ENCODE measurements at places on chromosomes 5 and 9.
A peak's percentile ranks its signal among the peaks of the same experiment; 100 is the strongest.

- DNase-seq, result no peak
These were observed 7.1 kb upstream of the OR5C1 start for GRCh38 chr9:122781671-122782070.

DNA sequence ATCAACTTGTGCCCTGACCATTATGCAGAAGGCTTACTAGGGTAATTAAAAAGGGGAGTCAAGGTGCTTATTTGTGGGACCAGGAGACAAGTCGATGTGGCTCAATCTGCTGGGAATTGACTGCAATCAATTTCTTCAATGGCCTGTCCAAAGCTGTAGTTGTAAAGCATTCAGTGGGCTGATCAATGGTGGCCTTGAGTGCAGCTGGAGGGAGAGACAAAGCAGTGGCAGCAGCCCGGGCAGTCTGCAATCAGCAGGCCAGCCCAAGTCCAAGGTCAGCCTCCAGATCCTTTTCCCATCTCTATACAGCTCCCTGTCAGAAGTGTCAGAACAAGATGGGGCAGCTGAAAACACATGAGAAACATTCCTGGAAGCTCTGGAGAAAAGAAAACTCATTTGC lies 51.0 kb upstream of the BRINP1 start:
- DNase-seq, result no peak

- peak; percentile 28 for DNase-seq
These were observed 6.8 kb upstream of the SUSD3 start for GRCh38 chr9:93051680-93052089.

DNA sequence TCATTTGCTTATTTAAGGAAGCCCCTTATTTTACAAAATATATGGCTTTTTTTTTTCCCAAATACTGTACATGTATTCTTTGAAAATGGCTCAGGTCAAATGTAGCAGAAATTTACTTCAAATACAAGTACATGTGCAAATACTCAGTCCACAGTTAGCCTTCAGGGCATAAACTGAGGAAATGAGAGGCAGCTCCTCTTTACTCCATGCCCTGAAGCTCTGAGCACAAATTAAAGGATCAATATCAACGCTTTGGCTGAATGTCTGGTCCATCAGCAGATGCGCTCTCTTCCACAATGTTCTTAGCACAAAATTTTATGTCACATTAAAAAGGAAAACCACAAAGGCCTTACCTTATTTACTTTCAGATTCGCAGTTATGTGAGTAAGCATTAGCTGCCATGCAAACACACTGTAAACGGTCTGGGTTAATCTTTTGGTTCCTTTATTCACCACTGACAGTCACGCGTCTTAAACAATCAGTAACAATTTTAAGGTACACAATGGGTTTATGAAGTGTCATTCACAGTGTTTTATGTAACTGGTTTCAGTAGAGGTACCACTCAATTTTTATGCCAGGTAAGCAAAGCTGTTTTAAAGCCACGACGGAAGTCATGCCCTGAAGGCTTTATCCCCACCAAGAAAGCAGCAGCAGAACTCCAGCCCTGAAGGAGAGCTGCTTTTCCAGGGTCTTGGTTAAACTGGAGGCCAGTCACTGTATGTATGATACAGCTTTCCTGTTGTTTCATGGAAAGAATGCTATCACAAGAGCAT lies 103.4 kb downstream of the OTULIN start:
- no peak for DNase-seq

GRCh38 chr5:132183723-132184122 lies 43.9 kb downstream of the P4HA2 start:
- DNase-seq, result peak; percentile 40

- no peak for DNase-seq
These were observed 353.3 kb upstream of the CD180 start for GRCh38 chr5:67549947-67550346.

- peak; percentile 91 for DNase-seq
These were observed 44.9 kb upstream of the ZNF366 start for GRCh38 chr5:72552041-72552557.

DNA sequence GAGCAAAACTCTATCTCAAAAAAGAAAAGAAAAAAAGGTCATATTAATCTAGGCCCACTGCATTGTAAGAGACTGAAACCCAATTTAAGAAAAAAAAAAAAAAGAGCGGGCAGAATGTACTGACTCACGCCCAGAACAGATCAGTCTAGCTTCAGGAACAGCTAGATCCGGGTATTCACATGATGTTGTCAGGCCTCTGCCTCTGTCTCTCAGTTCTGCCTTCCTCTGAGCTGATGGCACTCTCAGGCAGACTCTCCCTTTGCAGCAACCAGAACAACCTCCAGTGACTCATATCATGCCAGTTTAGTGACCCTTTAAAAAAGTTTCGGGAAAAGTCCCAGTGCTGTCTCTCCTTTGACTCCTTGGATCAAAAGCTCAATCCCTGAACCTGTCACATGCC lies 53.0 kb downstream of the NEURL1B start:
- no peak for DNase-seq

DNA sequence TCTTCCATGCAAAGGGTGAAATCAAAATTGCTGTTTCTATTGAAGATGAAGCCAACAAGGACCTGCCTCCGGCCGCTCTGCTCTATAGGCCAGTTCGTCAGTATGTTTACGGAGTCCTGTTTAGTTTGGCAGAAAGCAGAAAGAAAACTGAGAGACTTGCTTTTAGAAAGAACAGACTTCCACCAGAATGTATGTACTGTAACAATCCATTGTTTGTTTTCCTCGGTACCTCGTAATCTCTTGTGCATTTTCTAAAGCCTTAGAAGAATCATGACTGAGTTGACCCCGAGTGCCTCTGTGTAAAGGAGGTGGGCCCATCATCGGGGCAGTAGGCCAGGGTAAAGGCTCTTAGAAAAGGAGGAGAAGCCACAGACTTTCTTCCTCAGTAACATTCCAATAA lies 44.2 kb upstream of the PHF2 start:
- no peak for DNase-seq

DNA sequence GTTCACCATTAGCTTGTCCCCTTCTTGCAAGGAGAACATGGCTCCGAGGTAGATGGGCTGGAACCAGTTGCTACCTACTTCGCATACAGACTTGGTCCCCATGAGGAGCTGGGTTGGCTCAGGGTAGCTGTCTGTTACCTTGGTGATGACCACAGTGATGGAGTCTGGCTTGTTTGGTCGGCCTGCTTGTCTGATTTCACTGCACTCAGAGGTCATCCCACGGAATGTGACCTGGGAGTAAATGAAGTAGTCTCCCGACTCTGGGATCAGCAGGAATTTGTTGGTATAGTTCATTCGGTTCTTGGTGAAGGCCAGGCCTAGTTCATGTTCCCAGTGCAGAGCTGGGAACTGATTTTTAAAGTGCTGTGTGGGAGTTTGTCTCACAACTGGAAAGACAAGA lies 15.3 kb downstream of the TNFSF15 start:
- no peak for DNase-seq

DNA sequence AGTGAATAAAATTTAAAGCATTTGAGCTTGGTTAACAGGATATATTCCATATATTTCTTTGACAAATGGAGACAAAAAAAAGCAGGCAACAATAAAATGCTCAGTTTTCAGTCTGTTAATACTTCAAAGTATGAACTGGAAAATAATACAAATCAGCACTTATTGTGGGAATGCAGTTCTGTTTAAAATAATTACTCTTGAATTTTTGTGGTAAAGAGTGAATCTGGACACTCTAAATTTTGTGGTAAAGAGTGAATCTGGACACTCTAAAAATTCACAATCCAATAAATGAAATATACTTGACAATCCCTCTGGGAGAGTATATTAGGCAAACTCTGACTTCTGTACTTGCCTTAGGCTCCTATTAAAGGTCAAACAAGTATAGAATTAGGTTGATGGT lies 141.9 kb upstream of the RASA1 start:
- no peak for DNase-seq

- DNase-seq, result peak; percentile 68
These were observed 202.5 kb upstream of the GAS1 start for GRCh38 chr9:87149799-87150198.

- DNase-seq, result peak; percentile 62
These were observed 605.4 kb downstream of the TLE1 start for GRCh38 chr9:81083854-81084512.

GRCh38 chr5:159817262-159818029 lies 98.8 kb upstream of the ADRA1B start:
- peak; percentile 39 for DNase-seq

DNA sequence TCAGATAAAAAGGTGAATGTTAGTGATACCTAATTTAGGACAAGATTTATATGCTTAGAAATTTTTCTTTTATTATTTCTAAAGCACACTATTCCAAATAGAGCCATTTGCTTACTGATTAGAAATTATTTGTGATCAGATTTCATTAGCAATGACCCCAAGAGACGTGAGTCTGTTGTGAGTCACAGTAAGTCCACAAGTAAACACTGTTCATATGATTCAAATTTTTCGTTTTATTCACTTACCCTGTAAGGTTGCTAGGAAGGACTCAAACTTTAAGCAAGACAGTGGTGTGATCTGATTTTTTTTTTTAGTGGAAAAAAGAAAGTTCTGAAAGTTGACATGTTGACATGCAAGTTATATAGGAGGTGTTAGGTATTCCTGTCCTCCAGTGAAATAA lies 1.2 kb downstream of the CARD6 start:
- DNase-seq, result peak; percentile 87

DNA sequence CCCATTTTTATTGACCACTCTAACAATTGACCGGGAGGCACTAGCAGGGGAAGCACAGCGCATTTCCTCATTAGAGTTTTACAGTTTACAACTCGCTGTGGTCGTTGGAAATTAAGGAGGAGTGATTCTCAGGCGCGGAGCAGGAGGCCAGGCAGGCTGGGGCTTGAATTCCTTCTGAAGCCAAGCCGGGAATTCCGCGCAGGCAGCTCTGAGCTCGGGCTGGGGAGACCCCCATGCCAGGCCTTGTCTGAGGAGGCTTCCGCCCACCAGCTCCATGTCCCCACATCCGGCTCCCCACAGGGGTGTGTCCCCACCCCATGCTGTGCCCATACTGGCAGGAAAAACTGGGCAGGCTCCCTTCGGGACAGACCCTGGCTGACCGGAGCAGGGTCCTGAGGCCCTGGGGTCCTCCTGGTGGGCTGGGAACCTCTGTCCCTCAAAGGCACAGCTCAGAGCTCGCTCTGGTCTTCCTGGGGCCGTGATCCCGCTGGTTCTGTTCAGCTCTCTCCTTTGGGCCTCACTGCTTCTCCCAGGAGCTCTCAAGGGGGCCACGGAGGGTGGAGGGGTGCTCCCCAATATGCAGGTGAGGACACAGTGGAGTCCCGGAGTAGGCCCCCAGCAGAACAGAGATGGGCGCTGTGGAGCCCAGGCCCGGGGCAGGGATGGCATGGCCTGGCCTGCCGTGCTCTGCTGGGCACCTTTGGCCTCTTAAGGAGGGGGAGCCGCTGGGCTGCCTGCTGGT lies 1.3 kb upstream of the NRARP start:
- DNase-seq, result no peak

GRCh38 chr9:27771803-27772545 lies 198.7 kb upstream of the C9orf72 start:
- no peak for DNase-seq

DNA sequence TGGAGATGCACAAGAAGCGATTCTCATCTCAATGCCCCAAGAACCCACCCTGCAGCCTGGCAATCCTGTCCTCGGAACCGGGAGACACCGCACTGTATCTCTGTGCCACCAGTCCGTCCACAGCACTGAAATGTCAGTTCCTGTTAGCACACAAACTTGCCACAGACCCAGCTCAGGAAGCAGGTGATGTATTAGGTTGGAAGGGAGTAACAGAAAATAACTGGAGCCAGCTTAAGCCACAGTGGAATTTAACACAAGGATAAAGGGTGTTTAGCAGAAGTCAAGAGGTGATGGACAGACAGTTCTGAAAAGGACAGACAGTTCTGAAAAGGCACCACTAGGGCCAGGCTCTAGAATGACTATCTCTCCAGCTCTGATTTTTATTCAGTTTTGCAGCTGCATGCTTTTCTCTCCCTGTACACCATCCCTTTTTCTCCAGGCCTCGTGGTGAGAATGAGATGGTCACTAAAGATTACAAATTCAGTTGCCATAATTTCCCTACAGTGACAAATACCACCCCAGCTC lies 114.4 kb downstream of the ANKRD18B start:
- no peak for DNase-seq

- DNase-seq, result no peak
These were observed 42.7 kb upstream of the AKNA start for GRCh38 chr9:114430457-114430856.

GRCh38 chr5:39427229-39427628 lies 2.4 kb upstream of the DAB2 start:
- DNase-seq, result no peak

- no peak for DNase-seq
These were observed 20.7 kb downstream of the FANCC start for GRCh38 chr9:95296761-95297160.

DNA sequence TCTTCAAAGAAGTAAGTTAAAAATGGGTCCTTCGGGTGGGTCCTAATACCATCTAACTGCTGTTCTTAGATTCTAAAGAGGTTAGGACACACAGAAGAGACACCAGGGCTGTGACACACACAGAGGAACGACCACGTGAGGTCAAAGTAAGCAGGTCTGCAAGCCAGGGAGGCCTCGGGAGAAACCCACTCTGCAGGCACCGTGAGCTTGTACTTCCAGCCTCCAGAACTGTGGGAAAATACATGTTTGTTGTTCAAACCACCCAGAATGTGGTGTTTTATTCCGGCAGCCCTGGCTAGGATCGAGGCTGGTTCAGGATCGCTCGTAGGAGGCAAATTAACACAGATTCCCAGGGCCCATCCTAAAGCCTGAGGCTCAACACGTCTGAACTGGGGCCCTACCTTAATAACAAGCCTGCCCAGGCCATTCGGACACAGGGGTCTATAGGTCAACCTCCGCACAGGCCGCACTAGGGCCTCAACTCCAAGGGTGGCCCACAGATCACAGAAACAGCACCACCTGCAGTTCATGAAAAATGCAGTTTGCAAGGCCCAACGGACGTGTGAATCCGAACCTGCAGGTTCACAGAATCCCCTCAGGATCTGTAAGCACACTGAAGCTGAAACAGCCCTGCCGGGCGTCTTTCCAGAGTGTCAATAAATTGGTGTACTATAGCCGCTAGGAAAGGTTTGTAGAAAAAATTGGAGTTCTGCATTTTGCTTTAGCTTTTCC lies 7.1 kb downstream of the MED10 start:
- DNase-seq, result no peak

GRCh38 chr5:115439042-115439441 lies 105.5 kb downstream of the FEM1C start:
- DNase-seq, result peak; percentile 50

Measured in fibroblast of mammary gland (primary cell).